Pancreas (tissue), 10 donors: ENCODE measurements at places on chromosomes 1 and 21. TPM values are rescaled to one million over a fixed set of nuclear protein-coding genes. Genes with fewer than 3 reads are reported as not detected.

DNA sequence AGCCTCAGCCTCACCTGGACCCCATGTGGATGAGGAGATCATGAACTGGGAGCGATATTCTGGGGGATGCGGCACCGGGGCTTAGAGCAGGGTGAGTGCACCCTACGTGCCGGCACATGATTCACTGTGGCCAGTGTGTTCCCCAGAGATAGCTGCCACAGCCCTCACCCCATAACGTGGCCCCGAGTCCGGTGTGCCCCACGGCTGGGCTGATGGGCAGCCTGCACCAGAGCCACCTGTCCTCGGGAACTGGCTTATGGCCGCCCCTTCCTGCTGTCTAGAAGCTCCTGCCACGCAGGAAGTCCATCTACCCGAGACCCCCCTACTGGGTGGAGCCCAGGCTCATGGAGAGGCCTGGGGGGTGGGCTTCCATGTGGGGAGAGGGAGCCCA lies 39.1 kb upstream of the SLC19A1 start:
- peak; percentile 41 for DNase-seq

The SLC9C2 gene
- not detected for polyA plus RNA-seq

The LCA5L gene
- polyA plus RNA-seq, result 0.72 TPM

DNA sequence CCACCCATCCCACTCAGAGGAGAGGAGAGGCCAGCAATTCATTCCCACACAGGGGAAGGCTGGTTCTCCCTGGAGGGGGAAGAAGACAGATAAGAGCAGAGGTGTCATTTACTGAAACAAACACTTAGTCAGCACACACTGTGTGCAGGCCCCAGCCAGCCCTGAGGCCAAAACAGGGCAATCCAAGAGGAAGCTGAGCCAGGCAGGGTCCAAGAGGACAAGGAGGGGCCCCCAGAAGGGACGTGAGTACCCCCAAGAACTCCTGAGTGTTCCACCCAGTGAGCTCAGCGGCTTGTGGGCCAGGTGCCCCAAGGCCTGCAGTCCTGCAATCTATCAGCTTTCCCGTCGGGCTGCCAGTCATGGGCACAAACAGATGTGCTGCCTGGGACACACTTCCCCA lies 15.8 kb downstream of the ADGRB2 start:
- DNase-seq, result no peak

- DNase-seq, result no peak
Measured at GRCh38 chr1:232705815-232706575, 76.1 kb upstream of the SIPA1L2 start.

The SPSB1 gene
- 11.9 TPM for polyA plus RNA-seq

The LRRC3 gene
- polyA plus RNA-seq, result 0.66 TPM

The S100A8 gene
- 26.1 TPM for polyA plus RNA-seq

DNA sequence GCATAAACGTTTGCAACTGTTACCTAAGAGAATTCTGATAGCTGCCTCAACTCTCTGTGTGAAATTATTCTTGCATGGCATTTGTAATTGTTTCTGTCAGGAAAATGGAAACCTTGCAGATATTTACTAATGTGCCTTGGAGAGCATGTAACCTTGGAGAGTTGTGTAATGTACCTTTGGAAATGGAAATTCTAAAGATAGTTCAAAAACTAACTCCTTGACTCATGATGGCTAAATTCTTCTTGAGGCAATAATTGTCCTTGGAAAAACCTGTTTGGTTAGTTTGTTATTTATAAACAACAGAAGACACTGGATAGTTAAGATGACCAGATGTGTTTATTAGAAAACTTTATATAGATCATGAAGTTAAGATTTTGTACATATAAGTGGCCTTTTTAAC lies 1033.8 kb downstream of the PLA2G4A start:
- DNase-seq, result no peak

GRCh38 chr1:164337885-164338284 lies 221.1 kb upstream of the PBX1 start:
- DNase-seq, result no peak

GRCh38 chr1:204093781-204094180 lies 20.9 kb downstream of the SOX13 start:
- DNase-seq, result no peak

GRCh38 chr1:37995751-37996345 lies 6.0 kb upstream of the SF3A3 start:
- DNase-seq, result peak; percentile 86

The SMPDL3B gene
- polyA plus RNA-seq, result 9.9 TPM

DNA sequence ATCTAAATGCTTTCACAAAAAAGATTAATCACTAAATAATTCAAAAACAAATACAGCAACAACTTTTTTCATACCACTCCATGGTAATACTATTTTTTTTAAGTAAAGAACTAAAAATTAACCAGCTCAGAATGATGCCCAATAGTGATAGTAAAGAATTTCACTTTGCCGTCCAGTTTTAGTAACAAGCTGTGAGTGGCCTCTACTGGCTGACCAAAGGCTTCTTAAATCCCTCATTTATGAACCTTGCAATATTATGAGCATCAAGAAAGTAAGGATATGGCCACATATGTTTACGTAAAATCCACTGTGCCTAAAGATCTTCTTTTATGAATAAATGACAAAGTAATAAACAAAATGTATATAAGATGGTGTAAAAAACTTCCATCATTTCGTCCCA lies 108.6 kb downstream of the GPATCH2 start:
- no peak for DNase-seq

DNA sequence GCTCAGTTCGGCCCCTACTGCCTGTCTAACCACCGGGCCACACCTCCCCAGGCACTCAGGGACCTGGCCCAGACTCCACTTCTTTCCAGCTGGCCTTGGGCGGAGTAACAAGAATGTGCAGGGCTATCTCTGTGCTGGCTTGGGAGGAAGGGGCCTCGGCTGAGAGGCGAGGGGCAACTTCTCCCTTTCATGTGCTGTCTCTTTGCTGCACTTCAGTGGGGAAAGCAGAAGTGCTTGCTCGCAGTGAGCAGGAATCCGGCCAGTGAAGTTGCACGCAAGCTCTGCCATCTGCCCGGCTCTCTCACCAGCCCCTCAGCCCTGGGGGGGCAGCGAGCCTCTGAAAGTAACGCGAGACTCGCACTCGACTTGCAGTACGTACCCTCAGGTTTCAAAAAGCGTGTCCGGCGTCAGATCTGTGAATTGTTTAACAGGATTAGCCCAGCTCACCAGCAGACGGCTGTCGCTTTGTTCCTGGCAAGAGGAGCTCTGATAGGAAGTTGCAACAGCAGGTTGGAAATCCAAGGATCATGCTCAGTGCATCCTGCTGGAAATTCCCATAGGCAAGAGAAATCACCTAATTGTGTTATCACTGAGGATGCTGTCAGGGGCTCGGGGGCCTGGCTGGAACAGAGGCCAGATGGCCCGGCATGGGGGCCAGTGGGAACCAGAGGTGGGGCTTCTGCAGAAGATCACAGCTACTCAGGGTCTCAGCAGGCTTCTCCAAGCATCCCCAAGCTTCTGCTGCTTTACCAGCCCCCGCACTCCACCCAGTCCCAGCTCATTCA lies 221.1 kb downstream of the NPHP4 start:
- DNase-seq, result no peak

- no peak for DNase-seq
Measured at GRCh38 chr1:109807822-109808680, 44.3 kb upstream of the EPS8L3 start.
